ENCODE measurements at places on chromosomes 1 and 21.

DNA sequence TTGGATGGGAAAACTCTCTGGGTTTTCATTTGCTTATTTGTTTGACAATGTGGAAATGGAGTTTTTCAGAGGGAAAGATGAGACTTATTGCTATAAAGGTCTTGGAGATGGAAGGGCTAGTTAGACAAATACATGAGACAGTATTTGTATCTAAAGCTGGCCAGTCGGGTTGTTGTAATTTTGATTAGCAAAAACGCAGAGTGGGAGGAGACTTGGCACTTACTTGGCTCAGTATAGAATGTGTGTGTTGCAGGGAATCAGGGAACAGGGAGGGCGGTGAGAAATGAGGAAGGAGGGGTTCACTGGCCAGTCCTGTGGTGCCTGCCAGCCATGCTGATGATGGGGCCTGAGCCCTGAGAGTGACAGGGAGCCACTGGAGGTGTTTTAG lies 6.0 kb upstream of the FOXE3 start:
- ATAC-seq, result no peak

- ATAC-seq, result no peak
These were observed 2.1 kb upstream of the S100A9 start for GRCh38 chr1:153355445-153356071.

DNA sequence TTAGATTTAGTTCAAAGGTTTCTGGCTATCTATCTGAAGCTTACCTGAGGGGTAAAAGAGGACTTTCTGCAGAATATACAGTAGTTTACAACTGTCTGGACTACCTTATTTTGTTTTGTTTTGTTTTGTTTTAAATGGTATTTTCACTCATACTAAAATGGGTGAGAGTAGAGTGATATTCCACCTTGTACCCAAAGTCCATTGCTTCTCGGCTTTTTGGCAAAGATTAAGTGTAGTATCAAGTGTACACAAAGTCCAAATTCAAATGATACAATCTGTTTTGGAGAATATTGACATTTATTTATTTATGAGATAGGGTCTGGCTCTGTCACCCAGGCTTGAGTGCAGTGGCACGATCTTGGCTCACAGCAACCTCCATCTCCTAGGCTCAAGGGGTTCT lies 11.7 kb upstream of the SMG7 start:
- ATAC-seq, result no peak

DNA sequence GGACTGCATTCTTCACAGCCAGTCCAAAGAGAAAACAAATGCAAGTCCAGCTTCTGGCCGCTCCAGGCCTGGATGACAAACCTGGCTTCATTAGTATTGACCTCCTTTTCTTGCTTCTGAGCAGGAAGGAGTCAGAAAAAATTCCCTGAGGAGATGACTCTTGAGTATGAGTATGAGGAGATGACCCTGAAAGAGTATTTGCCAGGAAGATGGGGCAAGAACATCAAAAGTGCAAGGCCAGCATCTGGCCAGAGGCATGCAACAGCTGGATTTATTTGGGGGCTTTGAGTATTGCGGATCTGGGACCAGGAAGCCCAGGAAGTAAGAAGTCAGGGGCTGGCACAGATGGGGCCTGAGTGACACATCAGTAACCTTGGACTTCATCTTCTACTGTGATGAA lies 113.9 kb downstream of the GLIS1 start:
- ATAC-seq, result peak; percentile 92

DNA sequence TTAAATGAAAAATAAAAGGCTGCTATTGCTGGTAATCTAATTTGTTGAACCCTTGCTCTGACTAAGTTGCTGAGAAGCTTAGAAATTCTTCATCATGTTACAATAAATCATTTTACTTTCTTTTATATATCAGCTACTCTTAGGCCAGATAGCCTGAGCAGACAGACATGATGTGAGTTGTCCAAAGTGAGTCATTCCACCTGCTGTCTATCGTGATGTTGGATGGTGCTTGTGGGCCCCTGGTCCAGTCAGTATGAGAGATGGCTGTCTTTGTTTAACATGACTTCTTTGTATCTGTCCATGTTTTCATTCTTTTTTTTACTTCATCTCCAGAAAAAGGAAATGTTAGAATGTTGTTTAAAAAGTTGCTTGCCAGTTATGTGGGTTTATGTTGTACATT lies 188.8 kb downstream of the ADGRL2 start:
- ATAC-seq, result no peak

GRCh38 chr21:32426066-32426465 lies 13.6 kb downstream of the EVA1C start:
- ATAC-seq, result no peak

DNA sequence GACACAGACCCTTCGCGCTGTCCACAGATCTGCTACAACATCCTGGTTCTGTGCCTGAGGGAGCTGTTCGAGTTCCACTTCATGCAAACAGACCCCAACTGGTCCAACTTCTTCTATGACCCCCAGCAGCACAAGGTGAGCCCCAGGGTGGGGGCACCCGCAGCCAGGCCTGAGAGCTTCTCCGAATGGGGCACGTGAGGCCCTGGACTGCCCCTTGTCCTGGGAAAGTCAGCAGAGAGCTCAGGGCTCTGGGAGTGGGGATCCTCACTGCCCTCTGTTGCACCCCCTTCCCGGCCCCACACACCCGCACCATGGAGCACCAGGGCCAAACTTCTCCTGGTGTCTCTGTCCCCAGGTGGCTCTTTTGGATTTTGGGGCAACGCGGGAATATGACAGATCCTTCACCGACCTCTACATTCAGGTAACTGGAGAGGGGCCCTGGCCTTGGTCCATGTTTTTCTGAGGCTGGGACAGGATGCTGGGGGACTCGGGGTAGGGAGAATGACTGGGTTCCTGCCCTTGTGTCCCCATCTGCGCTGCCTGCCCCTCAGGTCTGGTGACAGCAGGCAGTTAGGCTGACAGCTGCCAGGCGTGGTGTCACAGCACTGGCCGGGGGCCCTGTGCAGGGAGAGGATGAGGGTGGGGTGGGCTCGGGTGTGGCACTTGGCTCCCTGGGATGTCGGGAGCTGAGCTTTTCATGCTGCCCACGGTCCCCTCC lies 44.6 kb downstream of the COQ8A start:
- no peak for ATAC-seq

- ATAC-seq, result no peak
These were observed 755 bp downstream of the RPAP2 start for GRCh38 chr1:92299477-92300150.

GRCh38 chr1:247096112-247096511 lies 8.0 kb downstream of the ZNF669 start:
- no peak for ATAC-seq

DNA sequence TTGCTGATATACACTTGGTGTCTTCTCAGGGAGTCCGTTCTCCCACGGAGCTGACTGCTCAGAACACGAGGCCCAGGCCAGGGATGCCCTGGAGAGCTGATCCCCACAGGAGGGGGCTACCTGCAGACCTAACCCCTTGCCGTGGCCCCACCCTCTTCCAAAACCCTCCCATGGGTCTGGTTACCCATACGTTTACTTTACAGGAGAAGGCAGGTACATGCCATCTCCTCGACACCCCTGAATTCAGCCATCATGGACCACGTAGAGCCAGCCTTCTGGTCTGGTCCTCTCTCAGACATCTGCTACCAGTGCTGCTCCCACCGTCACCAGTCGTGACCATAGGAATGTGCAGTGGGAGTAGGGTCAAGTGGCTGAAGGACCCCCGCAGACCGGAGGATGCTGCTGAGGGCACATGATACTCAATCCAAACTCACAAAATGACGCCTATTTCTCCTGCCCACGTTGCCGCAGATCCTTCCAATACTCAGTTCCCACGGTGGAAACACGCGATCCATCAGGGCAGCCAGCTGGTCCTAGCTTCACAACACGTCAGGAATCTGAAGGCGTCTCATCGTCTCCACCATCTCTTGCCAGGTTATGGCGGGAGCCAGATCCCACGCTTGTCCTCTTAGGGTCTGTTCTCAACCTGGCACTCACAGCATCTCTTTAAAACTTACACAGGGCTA lies 26.7 kb downstream of the PGBD5 start:
- no peak for ATAC-seq

DNA sequence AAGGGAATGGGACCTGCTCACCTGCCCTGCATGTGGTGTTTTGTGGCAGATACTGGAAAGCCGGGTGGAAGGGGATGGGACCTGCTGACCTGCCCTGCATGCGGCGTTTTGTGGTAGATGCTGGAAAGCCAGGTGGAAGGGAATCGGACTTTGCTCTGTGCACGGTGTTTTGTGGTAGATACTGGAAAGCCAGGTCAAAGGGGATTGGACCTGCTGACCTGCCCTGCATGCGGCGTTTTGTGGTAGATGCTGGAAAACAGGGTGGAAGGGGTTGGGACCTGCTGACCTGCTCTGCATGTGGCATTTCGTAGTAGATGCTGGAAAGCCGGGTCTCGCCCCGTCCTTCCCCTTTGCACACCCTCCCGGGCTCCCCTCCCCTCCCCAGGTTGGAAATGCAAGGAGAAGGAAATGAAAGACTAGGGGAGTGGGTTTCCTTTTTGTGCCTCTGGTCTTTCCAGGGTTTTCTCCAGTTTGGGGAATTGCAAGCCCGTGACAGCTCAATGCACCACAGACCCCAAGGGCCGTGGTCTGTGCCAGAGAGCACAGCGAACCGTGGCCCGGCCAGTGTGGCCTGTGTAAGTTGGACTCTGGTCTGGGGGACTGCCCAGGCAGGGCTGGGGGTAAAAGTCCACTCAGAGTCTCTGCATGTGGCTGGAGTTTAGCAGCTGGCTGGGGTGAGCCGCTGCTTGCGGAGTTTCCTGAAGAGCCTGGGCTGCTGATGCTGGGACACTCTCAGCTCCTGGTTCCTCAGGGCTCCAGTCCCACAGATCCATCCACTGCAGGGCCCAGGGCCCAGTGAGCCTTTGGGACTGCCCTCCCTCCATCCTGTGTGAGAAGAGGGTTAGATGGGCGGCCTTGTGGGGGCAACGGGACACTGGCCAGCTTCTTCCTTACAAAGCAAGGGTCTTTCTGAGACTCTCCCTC lies 105.5 kb downstream of the CRYAA start:
- ATAC-seq, result no peak

GRCh38 chr1:30738040-30738714 lies 14.8 kb upstream of the MATN1 start:
- ATAC-seq, result no peak

- no peak for ATAC-seq
These were observed 215.1 kb downstream of the ATG4C start for GRCh38 chr1:62998845-62999649.

GRCh38 chr21:45496151-45496967 lies 45.9 kb downstream of the SLC19A1 start:
- ATAC-seq, result no peak

GRCh38 chr21:45766501-45766900 lies 123.0 kb downstream of the PCBP3 start:
- ATAC-seq, result no peak

DNA sequence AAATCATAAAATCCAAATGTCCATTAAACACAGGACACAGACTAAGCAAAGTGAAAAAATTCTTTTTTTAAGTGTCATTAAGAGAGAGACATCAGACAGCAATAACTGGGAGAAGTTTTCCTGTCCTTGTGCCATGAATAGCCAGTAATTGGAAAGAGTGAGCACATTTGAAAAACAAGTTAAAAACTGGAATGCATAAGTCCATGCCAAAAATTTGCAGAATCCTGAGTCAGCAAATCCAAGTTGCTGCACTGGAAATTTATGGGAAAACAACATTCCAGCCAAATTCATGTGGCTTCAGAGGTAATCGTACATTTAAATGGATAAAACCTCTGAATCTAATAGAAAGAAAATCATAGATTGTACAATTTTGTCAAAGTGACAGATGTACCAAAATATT lies 291.4 kb downstream of the LRRC40 start:
- no peak for ATAC-seq

DNA sequence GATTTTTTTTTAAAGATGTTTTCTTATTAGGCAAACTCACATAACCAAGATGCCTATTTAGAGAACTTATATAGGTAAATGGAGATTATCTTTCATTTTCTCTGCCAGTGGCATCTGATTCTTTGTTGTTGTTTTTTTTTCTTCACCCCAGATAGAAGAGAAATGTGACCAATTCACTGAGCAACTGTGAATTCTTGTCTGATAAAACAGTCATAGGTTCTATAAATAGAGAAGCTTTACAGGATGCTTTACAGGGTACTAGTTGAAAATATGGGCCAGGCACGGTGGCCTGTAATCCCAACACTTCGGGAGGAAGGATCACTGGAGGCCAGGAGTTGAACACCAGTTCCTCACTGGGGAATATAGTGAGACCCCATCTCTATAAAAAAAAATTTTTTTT lies 50.7 kb upstream of the LAMC2 start:
- ATAC-seq, result no peak

DNA sequence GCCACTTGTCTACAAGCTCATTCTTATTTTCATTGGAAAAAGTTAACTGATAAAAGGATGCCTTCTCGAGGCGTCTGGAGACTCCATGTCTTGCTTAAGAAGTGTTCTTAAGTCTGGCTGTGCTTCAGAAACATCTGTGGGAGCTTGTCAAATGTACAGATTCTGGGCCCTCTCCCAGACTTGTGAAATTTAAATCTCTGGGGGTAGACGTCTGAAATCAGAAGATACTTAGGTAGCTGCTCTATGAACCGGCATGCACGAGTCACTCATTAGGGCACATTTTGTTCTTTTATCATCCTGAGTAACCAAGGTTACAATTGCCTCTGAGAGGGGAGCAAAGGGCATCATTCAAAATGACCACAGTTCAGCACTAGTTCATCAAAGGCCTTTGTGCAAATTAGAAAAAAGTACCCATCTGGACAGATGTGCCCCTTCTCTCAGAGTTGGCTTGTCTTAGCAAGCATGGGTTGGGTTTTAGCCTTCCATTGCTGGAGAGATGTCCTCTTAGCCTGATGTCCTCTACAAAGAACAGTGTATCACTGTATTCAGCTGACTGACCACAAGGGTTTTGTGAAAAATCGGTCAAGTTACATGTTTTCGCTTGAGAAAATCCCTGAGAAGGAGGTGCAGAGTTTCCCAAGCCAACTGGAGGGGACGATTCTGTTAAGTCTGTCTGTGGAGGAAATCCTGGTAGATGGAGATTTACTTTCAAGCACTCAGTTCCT lies 156.9 kb downstream of the ASTN1 start:
- peak; percentile 53 for ATAC-seq

GRCh38 chr1:197671140-197671539 lies 104.1 kb downstream of the DENND1B start:
- no peak for ATAC-seq

DNA sequence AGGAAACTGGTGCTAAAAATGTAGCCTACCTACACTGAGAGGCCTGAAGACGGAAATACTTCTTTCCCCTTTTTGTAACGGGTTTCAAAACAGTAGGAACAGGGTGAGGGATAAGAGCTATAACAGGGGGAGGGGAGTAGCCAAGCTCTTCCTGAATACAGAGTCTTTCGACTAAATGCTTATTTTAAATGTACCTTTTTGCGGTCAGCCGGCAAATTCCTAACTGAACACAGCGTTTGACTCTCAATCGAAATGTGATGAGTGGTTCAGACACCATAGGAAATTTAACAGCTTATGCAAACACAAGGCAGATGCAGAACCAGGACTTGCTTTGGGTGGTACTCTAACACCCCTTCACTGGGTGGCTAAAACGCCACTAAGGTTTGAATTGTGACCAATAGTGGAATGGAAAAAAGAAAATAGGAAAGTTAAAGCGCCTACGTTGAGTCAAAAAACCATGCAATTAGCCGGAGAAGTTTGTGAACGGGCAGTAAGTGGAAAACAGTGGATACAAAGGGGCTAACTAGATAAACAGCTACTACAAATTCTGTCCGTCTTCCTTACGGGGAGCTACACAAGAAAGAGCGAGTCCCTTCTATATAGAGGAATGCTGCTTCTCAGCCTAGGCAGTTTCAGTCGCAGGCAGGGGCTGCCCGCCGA lies 1.7 kb downstream of the EGLN1 start:
- no peak for ATAC-seq

All from gastroesophageal sphincter (tissue), 4 donors.